ENCODE measurements at places on chromosomes 16 and 17.

DNA sequence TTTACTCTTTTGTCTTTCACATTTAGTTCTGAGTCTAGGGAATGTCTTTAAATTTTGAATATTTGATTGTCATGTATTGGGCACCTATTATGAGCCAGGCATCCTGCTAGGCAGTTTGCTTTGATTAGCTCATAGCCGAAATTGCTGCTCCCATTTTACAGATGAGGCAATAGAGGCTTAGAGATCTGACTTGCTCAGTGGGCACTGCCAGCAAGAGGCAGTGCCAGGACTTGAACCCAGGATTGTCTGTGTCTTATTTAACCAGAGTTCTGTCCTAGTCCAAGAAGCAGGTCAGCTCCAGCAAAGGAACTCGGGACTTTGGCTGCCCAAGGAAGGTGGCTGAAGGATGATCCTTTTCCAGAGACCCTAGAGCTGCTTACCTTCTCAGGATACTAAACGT lies 24.5 kb downstream of the BEAN1 start:
- no peak for DNase-seq

GRCh38 chr17:61144617-61145564 lies 254.8 kb upstream of the TBX2 start:
- DNase-seq: peak; percentile 63

- DNase-seq: no peak
These were observed 200.1 kb downstream of the XYLT1 start for GRCh38 chr16:17270683-17271109.

DNA sequence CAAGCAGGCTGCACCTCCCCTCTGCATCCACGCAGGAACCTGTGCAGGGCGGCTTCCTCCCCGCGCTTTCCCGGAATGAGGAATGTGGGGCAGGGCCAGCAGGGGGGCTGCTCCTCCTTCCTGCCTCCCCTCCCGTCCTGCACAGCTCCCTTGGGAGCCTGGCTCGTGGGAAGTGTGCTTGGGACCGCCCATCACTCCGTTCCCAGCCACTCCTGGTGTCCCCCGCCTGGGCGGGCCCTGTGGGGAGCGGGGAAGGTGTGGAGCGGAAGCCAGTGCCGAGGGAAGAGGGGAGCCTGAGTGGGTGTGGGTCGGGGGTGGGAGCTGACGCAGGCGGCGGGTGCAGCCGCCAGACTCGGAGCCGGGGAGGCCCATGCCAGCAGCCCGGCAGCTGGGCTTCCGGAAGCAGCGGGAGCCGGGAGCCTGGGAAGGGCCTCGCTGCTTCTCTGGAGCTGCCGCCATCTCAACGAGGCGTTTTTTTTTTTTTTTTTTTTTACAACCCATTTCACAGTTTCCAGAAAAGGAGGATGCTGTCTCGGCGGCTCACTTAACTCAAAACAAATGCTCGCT lies 24.1 kb downstream of the BAHCC1 start:
- no peak for DNase-seq

DNA sequence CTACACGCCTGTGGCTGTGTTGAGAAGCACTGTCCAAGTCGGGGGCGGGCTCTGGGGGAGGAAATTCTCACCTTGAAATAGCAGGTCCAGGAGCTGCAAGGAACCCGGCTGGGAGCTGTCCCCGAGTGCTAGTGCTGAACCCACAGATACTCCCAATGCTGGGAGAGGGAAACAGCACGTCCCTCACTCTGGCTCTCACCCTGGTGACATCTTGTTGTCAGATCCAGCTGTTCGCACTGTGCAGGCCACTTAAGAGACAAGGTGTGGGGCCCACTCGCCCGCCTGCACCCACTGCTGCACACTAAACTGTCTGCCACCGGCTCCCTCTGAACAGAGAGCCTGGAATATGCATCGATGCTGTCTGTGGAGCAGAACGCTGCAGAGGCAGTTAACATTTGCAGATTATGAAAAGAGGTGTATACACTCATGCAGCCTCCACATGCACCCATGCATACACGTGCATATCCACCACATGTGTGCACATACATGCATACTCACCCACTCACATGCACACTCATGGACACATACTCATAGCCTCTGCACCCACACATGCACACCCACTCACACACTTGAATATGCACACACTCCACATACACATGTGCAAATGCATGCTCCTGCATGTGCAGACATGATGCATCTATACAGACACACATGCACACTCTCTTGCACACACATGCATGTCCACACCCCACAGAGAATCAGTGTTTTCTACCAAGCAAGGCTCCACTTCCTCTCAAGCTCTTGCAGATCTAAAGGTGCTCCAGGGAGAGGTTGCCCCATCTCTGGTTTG lies 42.0 kb downstream of the MGAT5B start:
- DNase-seq: peak; percentile 61

All from hematopoietic multipotent progenitor cell treated with erythropoietin and hydrocortisone succinate and interleukin-3 and kit ligand, for 6 days (in vitro differentiated cells).